ENCODE measurements at places on chromosomes 3 and 15. TPM values are rescaled to one million over a fixed set of nuclear protein-coding genes. Genes with fewer than 3 reads are reported as not detected.

The ZNF619 gene
- total RNA-seq = 6.1 TPM

The GOLGA8J gene
- total RNA-seq = not detected

DNA sequence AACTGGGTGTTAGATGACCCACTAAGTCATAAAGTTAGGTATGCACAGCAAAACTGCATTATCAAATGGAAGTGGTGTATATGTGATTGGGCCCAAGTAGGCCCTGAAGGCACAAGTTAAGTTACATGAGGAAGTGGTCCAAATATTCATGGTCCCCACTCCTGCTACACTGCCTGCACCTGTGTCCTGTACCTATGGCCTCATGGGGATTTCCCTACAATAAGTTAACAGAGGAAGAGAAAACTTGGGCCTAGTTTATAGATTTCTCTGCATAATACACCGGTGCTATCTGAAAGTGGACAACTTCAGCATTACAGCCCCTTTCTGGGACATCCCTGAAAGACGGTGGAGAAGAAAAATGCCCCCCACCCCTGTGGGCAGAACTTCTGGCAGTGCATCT, 41.5 kb downstream of the STRIT1 start:
- no peak for DNase-seq

DNA sequence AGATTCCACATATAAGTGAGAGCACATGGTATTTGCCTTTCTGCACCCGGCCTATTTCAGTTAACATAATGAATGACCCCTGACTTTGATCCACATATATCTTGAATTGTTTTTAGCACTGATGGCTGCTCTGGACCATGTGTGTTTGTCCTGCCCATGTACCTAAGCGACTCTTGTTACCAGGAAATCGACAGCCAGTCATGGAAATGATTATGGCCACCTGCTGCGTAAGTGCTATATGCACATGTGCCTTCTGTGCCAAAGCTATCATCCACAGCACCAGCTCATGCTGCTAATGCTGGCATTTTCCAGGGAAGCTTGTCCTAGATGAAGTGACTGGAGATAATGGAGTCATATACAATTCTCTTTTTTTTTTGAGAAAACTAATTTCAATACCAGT, 103.7 kb downstream of the PEX5L start:
- no peak for DNase-seq

DNA sequence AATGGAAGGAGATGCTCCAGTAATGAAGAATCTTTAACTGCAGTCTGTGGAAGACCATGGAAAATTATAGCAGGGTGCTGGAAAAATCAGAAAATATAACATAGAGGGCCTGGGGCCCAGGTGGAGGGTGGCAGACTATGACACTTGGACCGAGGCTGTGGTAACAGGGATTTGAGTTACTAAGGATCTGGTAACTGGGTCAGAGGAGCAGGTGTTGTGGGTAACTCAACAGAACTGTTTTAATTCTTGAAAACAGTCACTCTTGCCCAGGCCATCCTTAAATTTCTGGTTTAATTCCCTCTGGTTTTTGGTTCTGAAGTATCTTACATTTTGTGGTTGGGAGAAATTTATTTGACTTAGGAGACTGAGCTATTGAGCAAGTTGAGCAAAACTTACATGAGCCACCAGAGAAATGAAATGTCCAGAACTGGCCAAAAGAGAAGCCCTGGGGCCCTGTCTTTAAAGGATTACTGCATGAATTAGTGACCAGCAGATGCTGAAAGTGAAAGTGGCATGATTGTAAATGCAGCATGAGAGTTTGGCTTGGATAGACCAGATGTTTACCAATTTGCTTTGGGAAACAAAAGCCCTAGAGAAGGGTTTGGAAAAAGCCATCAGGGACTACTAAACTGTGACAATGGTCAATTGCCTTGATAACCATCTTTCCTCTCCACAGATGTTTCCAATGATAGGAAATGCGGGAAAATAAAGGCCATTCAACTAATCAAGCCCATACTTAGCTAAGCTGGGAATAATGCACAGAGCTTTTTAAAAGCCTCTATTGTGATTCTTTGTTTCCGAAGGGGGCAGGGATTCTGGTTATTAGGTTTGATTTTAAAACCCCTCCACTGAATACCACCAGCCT, 374.9 kb upstream of the TGFBR2 start:
- DNase-seq = no peak

GRCh38 chr3:908839-909238, 184.0 kb upstream of the CNTN6 start:
- DNase-seq = no peak

The CLDN16 gene
- 0.41 TPM for total RNA-seq

DNA sequence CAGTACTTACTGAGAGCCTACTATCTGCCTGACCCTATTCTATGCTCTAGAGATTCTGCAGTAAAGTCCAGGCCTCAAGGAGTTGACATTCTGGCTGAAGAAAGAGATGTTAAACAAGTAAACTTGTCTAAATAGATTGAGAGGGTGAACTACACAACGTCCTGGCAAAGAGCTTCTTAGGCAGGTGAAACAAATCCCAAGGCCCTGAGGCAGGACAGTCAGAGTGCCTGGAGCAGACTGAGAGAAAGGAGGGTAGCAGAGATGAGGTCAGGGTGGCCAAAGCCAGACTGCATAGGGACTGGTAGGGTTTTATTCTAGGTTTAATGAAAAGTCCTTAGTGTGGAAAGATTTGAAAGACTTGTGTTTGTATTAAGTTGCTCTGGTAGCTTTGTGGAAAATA, 84.5 kb upstream of the ATP11B start:
- DNase-seq = no peak

GRCh38 chr3:29171043-29171990, 109.6 kb upstream of the RBMS3 start:
- DNase-seq = no peak

- DNase-seq = no peak
Observed at GRCh38 chr3:67118122-67118521, 120.0 kb downstream of the KBTBD8 start.

- no peak for DNase-seq
Observed at GRCh38 chr3:54600441-54601204, 327.2 kb downstream of the LRTM1 start.

GRCh38 chr3:172307141-172307560, 141.1 kb downstream of the GHSR start:
- DNase-seq = no peak

DNA sequence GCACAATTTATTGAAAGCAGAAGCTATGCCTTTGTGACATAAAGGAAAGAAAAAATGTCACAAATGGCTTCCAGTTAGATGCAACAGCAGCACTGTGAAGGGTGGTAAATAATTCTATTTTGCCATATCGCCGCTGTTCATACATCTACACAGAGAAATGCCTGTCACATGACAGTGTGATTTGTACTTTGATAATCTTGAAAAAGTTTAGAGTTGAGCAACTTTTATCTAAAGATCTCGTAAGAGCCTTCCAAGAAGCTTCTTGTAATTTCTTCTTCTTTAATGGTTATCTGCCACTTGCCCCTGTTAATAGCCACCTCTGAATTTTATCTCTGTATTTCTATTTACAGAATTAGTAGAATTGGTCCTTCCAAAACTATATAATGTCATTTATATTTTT, 192.3 kb downstream of the ATP8B4 start:
- DNase-seq = no peak

GRCh38 chr3:5485427-5485826, 297.9 kb downstream of the EDEM1 start:
- no peak for DNase-seq
